ENCODE measurements at places on chromosomes 16 and 17.
A peak's percentile ranks its signal among the peaks of the same experiment; 100 is the strongest.

GRCh38 chr17:53093391-53093790 is 729.3 kb upstream of the KIF2B start:
- no peak for DNase-seq

DNA sequence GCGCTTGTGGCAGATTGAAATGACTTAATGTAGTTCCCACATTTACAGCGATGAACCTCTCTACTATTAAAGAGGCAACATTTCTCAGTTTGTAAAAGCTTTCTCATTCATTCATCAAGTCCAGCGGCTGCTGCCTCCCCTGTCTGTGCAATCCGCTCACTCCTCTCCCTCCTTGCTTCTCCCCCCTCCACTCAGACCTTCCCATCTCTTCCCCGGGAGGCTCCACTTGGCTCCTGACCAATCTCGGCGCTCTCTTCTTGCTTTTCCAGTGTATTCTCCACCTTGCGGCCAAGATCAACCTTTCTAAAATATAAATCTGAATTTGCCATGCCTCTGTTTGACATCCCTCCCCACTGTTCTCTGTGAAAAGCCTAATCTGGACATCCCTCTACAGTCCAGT is 117.5 kb downstream of the ASIC2 start:
- no peak for DNase-seq

GRCh38 chr17:57375770-57376225 is 119.5 kb downstream of the MSI2 start:
- no peak for DNase-seq

- DNase-seq: no peak
Observed at GRCh38 chr17:75819116-75819515, 25.1 kb downstream of the UNC13D start.

DNA sequence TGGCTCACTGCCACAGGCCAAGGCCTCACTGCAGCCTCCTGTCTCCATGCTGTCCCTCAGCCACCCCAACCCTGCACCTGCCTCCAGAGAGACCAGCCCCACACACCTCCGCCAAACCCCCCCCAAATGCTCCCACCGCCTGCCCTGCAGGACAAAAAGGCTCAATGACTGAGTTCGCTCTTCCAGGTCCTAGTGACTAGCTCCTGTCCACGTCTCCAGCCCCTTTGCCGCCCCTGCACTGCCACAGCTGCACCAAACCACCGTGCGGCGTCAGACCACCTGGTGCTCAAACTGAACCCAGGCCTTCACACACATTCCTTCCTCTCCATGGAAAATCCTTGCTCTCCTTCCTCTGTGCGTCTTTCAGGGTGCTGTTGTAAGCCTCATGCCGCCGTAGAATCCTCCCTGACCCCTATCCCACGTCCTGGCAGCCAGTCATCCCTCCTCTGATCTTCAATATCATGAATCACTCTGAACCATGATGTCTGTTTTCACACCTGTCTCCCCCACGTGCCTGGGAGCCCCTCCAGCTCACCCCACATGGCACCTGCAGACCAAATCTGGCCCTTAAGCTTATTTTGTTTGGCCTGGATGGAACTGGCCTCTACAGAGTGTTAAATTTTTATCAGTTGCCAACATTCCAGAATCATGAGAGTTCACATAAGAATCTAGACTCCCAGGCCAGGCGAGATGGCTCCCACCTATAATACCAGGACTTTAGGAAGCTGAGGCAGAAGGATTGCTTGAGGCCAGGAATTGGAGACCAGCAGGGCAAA is 4.3 kb upstream of the GSG1L start:
- DNase-seq: no peak

GRCh38 chr17:10251212-10251948 is 53.0 kb upstream of the GAS7 start:
- DNase-seq: no peak

GRCh38 chr16:27188633-27189032 is 14.7 kb upstream of the KDM8 start:
- DNase-seq: no peak

DNA sequence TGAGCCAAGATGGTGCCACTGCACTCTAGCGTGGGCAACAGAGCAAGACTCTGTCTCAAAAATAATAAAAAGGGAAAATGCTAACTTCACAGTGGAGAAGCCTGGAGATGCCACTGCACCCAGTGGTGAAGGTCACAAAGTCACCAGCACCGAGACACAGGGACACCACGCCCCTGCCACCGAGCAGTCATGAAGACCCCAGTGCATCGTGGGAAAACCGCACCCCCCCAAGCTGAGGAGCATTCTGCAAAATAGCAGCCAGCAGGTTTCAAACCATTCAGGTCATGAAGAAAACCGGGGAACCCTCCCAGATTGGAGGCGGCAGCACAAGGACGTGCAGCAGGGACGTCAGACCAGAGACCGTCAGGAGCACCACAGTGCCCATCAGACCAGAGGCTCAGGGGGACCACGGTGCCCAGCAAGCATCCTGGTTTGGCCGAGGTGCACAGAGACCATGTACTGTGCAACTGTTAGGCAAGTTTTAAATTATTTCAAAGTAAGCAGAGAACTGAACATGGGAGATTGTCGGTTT is 13.7 kb downstream of the CHMP1A start:
- no peak for DNase-seq

GRCh38 chr17:57589151-57590034 is 155.7 kb downstream of the CCDC182 start:
- no peak for DNase-seq

DNA sequence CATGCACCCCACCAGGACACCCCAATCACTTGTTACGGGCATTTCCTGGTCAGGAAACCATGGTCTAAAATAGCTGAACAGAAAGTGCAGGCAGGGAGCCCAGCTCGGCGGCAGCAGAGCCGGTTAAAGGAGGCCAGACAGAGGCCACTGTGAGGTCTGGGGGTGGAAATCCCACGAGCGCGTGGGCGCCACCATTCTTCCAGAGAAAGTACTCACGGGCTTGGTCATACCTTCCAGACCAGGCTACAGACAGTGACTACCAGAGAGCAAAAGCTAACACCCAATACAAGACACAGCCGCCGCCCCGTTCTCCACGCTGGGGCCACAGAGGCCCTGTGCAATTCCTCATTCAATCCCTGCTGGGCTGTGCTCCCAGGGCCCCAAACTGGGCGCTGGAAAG is 11.9 kb downstream of the CEP131 start:
- DNase-seq: no peak

DNA sequence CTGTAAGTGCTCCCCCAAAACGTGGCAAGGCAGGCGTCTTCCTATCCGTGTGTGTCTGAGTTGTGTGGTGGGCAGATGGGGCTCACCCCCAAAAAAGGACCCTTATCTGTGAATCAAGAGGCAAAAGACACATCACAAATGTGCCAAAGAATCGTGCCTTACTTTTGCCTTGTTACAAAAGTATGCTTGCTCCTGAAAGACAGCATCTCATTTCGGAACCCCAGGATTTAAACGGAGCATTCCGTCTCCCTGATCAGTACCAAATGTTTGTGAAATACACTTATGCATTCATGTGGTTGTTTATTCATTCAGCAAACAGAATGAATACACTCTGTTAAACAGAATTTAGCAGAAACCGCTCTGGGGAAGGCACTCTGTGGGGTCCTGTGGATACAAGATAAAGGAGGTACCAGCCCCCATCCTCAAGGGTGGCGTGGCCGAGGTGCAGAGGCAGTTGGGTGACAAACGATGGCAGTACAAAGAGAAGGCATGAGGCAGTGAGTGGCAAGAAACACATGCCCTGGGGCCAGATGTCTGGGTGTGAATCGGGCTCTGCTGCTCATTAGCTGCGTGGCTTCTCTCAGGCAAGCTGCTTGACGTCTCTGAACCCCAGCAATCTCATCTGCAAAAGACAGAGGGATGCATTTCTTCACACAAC is 654 bp downstream of the WFDC1 start:
- DNase-seq: no peak

DNA sequence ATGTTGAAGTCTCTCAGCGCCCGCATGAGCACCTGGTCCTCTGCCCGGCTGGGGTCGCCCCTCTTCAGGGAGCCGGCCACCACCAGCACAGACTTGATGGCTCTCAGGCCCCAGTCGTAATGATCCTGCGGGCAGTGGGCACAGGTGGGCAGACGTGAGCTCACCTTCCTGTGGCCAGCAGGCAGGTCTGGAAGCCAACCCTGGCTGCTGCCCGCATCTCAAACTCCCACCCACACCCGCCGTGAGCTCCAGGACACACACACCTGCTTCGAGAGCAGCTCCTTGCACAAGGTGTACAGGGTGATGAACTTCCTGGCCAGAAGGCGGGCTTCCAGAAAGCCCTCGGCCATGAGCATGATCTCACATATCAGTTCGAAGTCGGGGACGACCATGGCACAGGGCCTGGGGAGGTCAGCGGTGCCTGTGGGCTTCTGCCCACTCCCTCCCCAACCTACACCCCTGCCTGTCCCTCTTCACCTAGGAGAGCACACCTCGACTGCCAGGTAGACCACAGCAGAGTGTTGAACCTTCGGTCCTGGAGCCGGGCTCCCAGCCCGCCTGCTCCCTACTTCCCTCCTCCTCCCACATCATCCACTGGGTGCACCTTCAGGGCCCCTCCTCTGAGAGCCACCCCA is 82.4 kb downstream of the DNAH17 start:
- no peak for DNase-seq

- DNase-seq: no peak
Observed at GRCh38 chr17:32141258-32141657, 1.0 kb upstream of the RHOT1 start.

- DNase-seq: no peak
Observed at GRCh38 chr17:81440511-81441244, 45.4 kb downstream of the BAHCC1 start.

DNA sequence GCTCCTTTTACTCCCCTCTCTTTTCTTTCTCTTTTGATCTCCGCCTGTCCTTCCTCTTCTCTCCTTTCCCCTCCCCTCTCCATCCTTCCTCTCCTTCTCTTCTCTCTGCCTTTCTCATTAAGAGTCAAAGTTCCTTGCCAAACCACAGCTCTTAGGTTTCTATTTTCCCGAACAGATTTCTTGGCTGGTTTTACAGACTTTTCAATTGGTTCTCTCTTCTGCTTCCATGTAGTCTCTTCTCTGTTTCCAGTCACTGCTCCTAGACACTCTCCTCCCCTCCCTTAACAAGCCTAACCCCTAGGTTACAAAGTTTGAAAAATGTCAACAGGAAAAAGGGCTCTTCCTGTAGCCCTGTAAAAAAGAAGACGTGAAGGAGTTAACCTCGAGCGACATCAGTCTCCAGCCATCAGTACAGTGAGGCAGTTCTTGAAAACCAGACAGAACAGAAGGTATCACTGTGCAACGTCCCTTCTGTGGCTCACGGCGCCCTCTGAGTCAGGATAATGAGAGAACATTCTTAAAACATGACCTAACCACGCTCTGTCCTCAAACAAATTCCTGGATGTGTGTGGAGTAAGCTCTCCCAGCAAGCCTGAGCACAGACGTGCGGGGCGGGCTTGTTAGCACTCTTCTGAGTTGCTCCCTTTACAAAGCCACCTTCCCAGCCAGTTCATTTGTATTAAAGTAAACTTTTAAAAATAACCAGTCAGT is 11.6 kb upstream of the MARCHF10 start:
- no peak for DNase-seq

DNA sequence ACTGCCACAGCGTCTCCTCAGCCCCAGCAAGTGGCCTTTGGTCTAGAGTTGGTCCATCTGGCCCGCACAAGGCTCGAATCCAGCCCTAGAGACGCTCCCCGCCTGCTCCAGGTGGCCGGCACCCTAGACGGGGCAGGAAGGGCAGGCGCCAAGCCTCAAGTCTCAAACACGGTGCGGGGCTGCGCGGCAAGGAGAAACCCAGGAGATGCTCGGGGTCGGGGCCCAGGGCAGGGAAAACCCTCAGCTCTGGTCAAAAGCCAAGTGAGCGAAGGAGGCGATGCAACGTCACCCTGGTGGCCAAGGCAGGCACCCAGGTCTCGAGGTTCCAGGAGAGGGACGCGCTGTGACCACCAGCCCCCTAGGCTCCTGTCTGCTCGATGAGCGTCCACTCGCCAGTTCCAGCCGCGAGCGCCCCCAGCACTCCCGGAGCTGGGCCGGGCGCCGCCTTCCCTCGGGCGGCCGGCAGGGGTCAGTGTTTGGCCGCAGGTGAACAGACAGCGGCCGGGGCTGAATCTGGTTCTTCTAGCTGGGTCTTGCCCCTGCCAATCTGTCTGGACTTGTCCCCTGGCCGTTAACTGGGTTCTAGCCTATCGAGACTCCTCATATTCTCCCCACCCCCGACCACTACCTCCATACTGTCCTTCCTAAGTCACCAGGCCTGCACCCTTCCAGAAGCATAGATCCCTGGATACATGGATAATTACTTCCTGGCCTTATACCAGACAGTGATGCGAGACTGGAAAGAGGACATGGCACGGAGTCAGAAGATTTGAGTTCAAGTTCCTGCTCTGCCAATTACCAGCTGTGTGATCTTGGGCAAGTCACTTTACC is 44.0 kb downstream of the PRAC1 start:
- peak; percentile 47 for DNase-seq

GRCh38 chr17:77349976-77350830 is 209.4 kb downstream of the SEC14L1 start:
- DNase-seq: no peak

DNA sequence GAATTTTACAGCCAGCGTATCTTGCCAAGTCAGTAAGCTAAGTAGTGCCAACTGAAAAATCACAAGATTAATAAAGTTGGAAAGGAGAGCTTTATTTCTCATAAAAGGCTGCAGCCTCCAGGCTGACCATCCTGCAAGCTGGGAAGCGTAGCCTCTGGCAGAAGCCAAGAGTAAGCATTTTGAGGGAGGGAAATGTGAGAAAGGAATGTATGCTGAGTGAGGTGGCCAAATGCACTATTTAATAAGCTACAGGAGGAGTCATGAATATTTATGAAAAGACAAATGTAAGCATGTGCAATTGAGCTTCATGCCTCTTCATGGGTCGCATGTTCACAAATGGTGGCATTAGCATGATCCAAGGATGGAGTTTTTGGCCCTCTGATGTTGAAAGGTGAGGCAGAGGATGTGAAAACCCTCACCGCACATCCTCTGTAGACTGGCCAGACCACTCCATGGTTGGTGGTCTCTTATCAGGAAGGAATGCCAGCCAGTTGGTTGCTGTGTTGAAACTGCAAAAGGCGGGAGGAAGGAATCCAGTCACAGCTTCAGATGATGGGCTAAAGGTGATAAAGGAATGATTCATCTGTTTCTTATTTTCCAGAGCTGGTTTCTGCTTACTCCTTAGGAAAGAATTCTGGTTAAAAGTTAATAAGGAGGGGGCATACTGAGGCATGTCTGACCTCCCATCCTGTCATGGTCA is 9.2 kb downstream of the KRT33B start:
- DNase-seq: no peak

- no peak for DNase-seq
Observed at GRCh38 chr17:75105126-75106080, 4.4 kb upstream of the ARMC7 start.
